NCI-H524 treated with DMSO at 0.1 percent for 48 hours (cell line): ENCODE measurements at places on chromosomes 7 and 10.

DNA sequence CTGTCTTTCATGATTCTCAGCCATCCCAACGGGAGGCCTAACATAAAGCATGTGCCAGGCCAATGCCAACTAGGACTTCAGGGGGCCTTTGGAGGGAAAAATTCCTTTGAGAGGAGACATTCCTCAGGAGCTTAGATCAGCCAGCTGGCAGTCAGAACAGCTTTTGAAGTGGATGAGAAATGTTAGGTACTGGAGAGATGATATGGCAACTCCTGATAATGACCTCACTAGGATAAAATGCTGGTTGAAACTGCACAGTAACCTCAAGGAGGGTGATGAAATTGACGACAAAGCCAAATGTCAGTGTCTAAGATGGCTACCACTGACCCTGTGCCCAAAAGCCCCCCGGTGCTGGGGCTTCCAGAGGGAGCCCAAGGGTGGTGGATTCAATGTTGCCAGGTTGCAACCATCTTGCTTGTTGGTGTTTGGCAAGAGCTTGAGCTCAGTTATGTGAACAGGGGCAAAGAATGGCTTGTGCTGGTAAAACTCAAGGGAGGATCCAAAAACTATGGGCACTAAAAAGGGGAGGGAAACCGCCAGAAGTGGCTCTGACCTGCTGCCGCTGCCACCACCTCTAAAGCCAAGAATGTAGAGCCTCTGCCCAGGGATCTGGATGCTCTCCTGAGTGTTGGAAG, 121.2 kb downstream of the UBE2H start:
- no peak for DNase-seq

DNA sequence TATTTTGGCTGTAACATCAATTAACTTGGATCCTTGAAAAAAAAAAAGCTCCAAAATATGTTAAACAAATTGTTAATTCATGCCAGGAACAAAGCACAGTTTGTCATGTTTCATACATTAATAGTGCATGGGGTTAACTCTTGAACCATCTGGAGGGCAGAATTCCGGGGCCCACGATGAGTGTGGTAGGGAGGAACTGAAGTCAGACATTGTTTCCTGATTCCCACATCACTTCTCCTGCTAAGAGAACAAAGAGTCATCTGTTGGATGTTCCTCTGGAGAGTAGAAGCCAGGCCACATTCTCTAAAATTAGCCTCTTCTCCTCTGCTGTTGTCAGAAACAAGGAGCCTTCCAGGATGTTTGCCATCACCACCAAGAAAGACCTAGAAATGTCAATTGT, 54.6 kb downstream of the TMEM178B start:
- DNase-seq, result no peak

- no peak for DNase-seq
These were observed 14.1 kb downstream of the CUL1 start for GRCh38 chr7:148712678-148713329.

DNA sequence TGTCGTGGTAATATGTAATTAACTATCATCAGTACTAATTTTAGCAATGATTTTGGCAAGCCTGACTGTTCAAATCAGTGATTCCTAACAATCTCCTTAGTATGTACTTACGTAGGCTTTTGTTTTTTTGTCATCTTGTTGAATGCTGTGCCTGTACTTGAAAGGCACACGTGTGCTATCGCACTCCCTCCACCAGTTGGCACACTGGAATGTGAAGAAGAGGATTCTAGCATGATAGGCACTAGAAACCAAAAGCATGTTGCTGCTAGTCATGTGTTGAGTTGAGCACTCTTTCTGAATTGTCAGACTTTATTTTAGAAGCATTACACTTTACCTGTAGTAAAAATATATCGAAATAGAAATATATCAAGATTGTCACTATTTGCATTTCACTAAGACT, 59.1 kb downstream of the TASOR2 start:
- DNase-seq, result no peak

DNA sequence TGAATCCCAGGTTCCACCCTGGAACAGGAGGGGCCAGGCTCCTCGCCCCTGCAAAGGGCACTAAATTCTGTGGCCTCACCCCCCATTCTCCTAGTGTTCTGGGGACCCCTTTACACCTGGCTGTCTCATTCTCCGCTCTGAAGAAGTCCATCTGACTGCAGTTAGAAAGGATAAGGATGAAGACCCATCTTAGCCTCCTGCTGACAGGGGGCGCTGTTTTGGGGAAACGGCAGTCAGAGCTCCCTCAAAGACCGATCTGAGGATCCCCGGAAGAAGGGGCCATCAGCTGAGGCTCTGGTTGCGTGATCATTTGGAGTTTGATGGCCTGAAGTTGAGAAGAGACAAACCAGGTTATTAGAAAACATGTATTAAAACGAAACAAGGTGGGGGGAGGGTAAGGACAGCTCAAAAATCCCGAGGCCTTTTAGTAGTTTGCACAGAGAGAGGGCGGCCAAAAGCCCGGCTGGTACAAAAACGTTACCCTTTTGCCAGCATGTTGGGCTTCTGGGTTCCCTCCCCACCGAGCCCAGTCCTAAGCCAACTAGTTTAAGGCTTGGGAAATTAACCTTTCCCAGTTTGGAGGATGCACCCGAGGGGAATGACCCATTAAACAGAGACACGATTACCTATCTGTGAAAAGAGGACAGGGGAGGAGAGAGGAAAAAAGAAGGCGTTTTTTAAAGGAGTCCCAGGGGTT, 102.8 kb downstream of the CHN2 start:
- no peak for DNase-seq

DNA sequence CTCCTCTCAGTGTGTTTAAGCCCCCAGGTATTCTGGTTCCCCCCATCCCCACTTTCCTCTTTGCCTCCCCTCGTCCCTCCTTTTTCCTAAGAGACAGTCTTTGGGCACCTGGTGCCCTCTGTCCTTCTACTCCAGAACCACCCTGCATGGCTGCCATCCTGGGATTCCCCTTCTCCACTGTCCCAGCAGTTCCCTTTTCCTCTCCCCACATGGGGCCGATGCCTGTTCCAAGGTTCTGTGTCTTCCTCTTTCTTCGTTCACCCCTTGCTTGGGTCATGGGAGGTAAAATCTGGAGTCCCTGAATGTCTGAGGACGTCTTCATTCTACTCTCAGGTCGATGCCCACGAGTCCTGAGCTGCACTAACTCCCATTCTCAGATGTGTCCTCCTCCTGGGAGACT, 120.8 kb downstream of the TAX1BP1 start:
- DNase-seq, result no peak

GRCh38 chr10:43124574-43125273, 13.5 kb upstream of the CSGALNACT2 start:
- no peak for DNase-seq

DNA sequence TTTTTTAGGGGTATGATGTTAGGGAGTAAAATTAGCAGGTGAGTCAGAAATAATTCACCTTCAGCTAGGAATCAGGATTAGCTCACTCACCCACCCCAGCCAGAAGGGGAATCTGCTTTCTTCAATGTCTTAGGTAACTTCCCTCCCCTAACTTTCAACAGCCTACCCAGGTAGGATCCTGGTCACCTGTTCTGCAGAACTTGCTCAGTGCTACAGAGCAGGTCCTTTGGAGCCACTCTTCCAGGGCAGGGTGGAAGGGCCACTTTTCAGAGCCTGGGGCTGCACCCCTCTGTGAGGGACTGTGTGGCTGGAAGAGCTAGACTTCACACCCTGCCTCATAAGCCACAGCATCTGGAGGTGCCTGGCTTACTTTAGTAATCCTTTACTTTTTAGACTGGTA, 58.1 kb downstream of the SHH start:
- DNase-seq, result no peak

DNA sequence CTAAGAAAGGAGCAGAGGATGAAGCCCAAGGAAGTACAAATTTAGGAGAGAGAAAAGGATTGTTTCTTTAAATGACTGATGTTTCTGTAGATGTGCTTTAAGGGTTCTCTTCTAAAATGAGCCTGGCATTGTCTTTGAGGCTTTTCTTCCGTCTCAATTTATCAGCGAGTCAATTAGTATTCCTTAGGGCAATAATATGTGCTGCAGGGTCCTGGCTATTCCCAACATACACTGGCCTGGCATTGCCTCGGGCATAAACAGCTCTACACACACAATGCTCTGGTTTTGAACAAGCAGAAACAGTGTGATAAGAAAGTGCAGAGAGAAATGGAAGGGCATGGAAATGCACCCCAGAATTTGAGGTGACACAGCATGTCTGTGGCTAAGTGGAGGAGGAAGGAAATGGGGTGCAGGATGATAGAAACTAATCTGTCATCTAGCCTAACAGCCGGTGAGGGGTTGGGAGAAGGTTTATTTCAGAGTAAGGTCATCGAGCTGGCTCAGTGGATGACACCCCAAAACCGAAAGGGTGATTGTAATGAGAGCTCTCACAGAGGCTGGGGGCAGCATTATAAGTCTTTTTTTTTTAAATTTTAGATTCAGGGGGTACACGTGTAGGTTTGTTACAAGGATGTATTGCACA, 67.5 kb upstream of the ARHGAP21 start:
- no peak for DNase-seq

DNA sequence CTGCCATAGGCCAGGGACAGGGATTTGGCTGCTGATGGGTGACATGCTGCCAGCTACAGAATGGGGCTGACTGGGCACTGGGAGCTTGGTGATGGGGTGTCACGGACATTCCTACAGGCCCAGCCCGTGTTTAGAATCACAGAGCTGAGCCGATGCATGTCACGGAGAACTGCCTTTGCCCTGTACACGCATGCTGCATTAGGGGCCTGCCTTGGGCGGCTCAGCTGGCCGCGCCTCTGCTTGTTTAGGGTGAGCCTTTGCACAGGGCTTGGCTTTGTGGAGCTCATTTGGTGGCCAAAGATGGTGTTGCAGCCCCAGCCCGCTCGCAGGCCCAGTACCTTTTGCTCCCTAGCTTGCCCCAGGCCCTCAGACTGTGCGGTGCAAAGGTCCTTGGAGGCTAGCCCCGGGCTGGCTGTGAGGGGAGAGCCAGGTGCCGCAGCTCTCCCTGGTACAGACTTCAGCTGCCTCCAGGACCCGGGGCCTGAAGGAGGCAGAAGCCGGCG, 108.4 kb upstream of the BTBD16 start:
- DNase-seq, result no peak

DNA sequence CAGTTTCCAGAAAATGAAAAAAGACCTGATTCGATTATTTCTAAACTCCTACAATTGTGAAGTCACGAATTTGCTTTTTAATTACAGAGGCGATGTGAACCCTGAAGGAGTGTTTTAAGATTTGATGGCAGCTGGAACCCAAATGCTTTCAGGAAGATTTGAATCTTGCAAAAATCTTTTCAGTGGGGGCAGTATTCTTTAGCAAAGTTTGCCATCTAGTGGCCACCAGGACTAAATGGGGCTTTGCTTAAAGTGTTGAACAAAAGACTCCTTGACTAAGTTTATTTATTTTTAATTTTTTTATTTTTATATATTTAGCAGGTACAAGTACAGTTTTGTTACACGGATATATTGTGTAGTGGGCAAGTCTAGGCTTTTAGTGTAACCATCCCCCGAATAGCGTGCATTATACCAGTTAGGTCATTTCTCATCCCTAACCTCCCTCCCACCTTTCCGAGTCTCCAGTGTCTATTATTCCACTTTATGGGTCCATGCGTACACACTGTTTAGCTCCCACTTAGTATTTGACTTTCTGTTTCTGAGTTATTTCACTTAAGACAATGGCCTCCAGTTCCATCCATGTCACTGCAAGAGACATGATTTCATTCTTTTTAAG, 98.8 kb downstream of the CACNB2 start:
- no peak for DNase-seq
